MG63 (cell line): ENCODE measurements at places on chromosomes 3 and 15. TPM values are rescaled to one million over a fixed set of nuclear protein-coding genes. Genes with fewer than 3 reads are reported as not detected.

The IL1RAP gene
- total RNA-seq: 6.4 TPM in 2 replicates

The MAGI1 gene
- total RNA-seq: 3.4 and 3.7 TPM in 2 replicates

The WDR93 gene
- total RNA-seq: 0.13 TPM in 1 of 2 replicates, not detected in the other

The PLCH1 gene
- total RNA-seq: not detected in 2 replicates

The GP9 gene
- not detected in 2 replicates for total RNA-seq

The RAB6B gene
- 3.3 and 4.0 TPM in 2 replicates for total RNA-seq

The KCNH8 gene
- not detected in 2 replicates for total RNA-seq

The TMEM40 gene
- total RNA-seq: not detected in 2 replicates

The GALNT15 gene
- total RNA-seq: not detected in 2 replicates

The GOLGA8T gene
- not detected in 2 replicates for total RNA-seq

The RHOV gene
- 0.49 TPM in 1 of 2 replicates, not detected in the other for total RNA-seq

The RNU5B-1 gene
- total RNA-seq: not detected in 2 replicates
